ENCODE measurements at places on chromosomes 3 and 15. TPM values are rescaled to one million over a fixed set of nuclear protein-coding genes. Genes with fewer than 3 reads are reported as not detected.

The ACTC1 gene
- total RNA-seq: 2,723 TPM

The LRRC31 gene
- total RNA-seq: not detected

GRCh38 chr3:180782195-180782984, 103.1 kb upstream of the CCDC39 start:
- no peak for DNase-seq
- no peak overlapping the region for H3K27ac ChIP-seq
- H3K36me3 ChIP-seq: no peaks in the 10 kb centered on the region
- H3K27me3 ChIP-seq: no peaks in the 10 kb centered on the region

DNA sequence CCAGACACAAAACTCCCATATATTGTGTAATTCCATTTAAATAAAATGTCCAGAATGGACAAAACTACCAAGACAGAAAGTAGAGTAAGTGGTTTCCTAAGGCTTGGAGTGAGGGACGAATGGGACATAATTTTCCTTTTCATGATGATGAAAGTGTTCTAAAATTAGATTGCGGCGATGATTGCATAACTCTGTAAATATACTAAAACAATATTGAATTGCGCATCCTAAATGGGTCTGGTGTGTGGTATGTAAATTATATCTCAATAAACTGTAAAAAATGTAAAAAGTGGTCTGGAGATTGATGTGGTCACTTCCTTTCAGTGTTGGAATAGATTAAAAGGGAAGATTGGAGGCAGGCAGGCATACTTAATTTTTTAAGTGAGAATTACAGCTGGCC, 105.9 kb upstream of the KCNAB1 start:
- no peaks in the 10 kb centered on the region for H3K27me3 ChIP-seq
- no peak overlapping the region for H3K27ac ChIP-seq
- no peaks in the 10 kb centered on the region for H3K36me3 ChIP-seq
- H3K4me1 ChIP-seq: no peaks in the 10 kb centered on the region
- DNase-seq: no peak
- H3K4me3 ChIP-seq: no peak overlapping the region

The ZNF774 gene
- total RNA-seq: 2.3 TPM

GRCh38 chr3:177589911-177590381, 392.7 kb upstream of the TBL1XR1 start:
- H3K4me3 ChIP-seq: no peak overlapping the region
- peak overlapping the region; percentile 16 for H3K27ac ChIP-seq
- peak; percentile 79 for DNase-seq
- H3K36me3 ChIP-seq: no peaks in the 10 kb centered on the region
- H3K4me1 ChIP-seq: peaks cover 8% of the 10 kb centered on the region

DNA sequence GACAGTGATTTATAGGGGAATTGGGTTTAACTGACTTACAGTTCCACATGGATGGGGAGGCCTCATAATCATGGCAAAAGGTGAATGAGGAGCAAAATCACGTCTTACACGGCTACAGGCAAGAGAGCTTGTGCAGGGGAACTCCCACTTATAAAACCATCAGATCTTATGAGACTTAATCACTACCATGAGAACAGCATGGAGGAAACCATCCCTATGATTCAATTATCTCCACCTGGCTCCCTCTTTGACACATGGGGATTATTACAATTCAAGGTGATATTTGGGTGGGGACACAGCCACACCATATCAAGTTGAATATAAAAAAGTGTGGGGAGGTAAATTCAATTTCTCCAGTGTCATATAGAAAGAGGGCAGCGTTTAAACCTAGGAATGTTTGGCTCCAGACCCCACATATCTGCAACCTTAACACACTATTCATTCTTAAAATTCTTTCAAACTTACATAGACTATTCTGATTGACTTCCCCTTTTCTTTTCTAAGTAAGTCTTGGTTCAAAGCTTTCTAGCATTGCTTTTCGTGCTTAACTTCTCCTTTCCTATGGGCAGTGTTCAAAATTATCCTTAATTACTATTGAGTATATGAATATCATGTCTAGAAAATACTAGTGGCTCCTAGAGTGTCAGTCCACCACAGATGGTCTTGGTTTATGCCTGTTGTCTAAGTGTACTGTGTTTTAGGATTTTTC, 446.7 kb upstream of the GBE1 start:
- H3K36me3 ChIP-seq: no peaks in the 10 kb centered on the region
- no peak overlapping the region for H3K4me3 ChIP-seq
- H3K4me1 ChIP-seq: no peaks in the 10 kb centered on the region
- DNase-seq: no peak

The CHDH gene
- 1.2 TPM for total RNA-seq

The ZNF385D gene
- 10.6 TPM for total RNA-seq

DNA sequence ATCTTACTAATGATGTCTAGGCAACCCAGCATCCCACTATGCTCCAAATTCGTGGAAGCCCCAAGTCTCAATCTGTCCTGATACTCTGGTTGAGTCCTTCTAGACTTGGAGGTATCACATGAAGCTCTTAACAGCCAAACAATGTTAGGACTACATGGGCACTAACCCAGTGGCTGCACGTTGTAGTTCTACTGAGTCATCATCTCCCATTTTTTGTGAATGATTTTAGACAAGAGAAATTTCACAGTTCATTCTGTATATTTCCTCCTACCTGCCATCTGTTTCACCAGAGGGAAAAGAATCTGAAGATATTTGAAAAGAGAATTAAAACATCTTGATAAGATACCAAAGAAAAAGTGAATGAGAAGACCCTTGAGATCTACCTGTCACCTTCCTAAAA, 9.8 kb upstream of the WWTR1 start:
- no peaks in the 10 kb centered on the region for H3K36me3 ChIP-seq
- no peak for DNase-seq
- H3K4me3 ChIP-seq: no peak overlapping the region
- no peaks in the 10 kb centered on the region for H3K4me1 ChIP-seq
- peaks cover 2% of the 10 kb centered on the region for H3K27me3 ChIP-seq
- H3K27ac ChIP-seq: no peak overlapping the region

DNA sequence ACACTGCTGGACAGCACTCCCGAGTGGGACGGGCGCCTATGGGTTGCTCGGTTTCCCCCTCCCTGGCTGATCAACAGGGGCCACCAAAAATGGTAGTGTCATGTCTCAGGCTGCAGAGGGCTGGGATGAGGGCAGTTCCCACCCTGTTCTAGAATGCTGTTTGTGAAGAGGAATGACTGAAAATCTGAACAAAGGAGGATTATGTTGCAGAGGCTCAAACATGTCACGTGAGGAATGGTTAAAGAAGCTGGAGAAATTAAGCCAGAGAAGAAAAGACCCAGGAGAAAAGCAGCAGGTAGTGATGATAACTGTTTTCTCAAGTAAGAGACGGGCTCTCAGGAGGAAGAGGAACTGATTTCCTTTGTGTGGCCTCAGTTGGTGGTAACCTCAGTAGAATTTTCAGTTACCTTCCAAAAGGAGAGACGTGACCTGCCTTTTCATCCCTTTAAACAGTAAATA, 10.4 kb downstream of the SPG21 start:
- H3K36me3 ChIP-seq: peaks cover 42% of the 10 kb centered on the region
- no peak overlapping the region for H3K4me3 ChIP-seq
- no peak for DNase-seq
- no peaks in the 10 kb centered on the region for H3K27me3 ChIP-seq
- H3K4me1 ChIP-seq: peaks cover 4% of the 10 kb centered on the region

The ZBTB47 gene
- total RNA-seq: 25.9 TPM

DNA sequence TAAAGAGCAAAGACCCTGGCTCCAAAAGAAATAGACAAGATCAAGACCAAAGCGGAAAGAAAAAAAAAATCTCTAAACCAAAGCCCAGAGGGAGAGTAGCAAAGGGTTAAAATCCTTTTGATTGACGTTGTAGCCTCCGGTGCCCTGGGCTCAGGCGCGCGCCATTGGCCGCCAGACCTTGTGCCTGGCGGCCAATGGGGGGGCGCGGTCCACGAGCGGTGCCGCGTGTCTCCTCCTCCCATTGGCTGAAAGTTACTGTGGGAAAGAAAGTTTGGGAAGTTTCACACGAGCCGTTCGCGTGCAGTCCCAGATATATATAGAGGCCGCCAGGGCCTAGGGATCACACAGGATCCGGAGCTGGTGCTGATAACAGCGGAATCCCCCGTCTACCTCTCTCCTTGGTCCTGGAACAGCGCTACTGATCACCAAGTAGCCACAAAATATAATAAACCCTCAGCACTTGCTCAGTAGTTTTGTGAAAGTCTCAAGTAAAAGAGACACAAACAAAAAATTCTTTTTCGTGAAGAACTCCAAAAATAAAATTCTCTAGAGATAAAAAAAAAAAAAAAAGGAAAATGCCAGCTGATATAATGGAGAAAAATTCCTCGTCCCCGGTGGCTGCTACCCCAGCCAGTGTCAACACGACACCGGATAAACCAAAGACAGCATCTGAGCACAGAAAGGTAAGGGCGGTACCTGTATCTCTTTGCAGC, at the start of gene HES1:
Gene HES1 (plus strand): TSS at position 343 of the 713 bp plus-strand sequence. CDS start 233 bp downstream, at position 576.
- peaks cover 23% of the 10 kb centered on the region for H3K27me3 ChIP-seq
- DNase-seq: peak; percentile 99
- peaks cover 69% of the 10 kb centered on the region for H3K4me1 ChIP-seq
- H3K27ac ChIP-seq: peak within 1 kb of the TSS; percentile 94

The CTXN2 gene
- not detected for total RNA-seq

The TRPM1 gene
- total RNA-seq: not detected

- DNase-seq: peak; percentile 96
- peaks cover 35% of the 10 kb centered on the region for H3K4me1 ChIP-seq
- H3K4me3 ChIP-seq: no peak overlapping the region
- H3K27ac ChIP-seq: peak overlapping the region; percentile 72
These were observed 40.9 kb upstream of the SMAD3 start for GRCh38 chr15:67024314-67024997.

The DNAH12 gene
- total RNA-seq: 0.58 TPM

- no peaks in the 10 kb centered on the region for H3K4me1 ChIP-seq
- DNase-seq: no peak
- H3K27ac ChIP-seq: no peak overlapping the region
- no peaks in the 10 kb centered on the region for H3K36me3 ChIP-seq
- H3K27me3 ChIP-seq: no peaks in the 10 kb centered on the region
These were observed 136.2 kb downstream of the LRTM1 start for GRCh38 chr3:54791501-54792156.

DNA sequence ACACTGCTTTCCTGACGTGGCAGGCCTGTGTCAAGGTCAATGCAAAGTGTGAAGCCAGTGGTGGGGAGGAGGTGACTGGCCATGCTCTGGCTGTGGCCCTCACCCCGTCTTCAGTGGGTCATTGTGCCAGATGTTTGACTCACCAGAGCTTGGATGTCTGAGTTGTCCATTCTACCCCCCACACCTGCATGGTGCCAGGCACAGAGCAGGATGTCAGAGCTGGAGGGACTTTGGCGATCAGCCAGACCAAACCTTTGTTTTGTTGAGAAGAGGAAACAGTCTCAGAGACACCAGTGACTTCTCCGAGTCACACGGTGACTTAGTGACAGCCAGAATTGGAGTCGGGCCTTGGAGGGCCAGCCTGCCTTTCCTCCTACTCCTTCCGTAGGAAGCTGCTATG, 49.5 kb downstream of the SMAD6 start:
- no peak for DNase-seq
- H3K4me3 ChIP-seq: no peak overlapping the region
- peaks cover 37% of the 10 kb centered on the region for H3K4me1 ChIP-seq
- H3K36me3 ChIP-seq: no peaks in the 10 kb centered on the region
- H3K27ac ChIP-seq: no peak overlapping the region
- H3K27me3 ChIP-seq: no peaks in the 10 kb centered on the region

GRCh38 chr3:49668861-49669260, 5.3 kb upstream of the APEH start:
- H3K27me3 ChIP-seq: no peaks in the 10 kb centered on the region
- H3K27ac ChIP-seq: no peak overlapping the region
- peaks cover 35% of the 10 kb centered on the region for H3K4me1 ChIP-seq
- DNase-seq: no peak

The CLDN1 gene
- 2.1 TPM for total RNA-seq

DNA sequence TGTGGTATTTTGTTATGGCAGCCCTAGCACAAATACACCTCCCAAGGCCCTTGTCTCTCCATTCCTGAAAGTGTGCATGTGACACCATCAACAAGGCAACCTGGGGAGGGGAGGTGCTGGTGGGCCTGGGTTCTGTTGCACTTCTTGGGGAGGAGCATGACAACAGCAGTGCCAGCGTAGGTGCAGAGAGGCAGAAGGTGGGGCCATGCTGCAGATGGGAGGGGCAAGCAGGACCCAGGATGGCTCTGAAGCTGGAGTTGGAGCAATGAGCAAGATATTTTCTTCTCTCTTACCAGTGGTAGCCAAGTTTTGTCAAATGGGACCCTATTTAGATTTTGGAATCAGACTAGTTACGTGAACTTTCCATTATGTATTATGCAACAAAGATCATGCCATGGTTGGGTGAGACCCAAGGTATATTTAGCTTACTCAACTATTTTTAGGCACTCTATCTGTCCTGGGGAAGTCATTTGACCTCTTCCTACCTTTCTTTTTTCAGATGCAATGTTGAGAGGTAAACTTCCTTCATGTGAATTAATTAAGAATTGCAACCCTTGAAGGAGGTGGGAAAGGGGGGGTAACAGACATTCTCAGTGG, 3.4 kb downstream of the FYCO1 start:
- H3K36me3 ChIP-seq: no peaks in the 10 kb centered on the region
- no peak overlapping the region for H3K27ac ChIP-seq
- H3K4me1 ChIP-seq: peaks cover 49% of the 10 kb centered on the region
- H3K27me3 ChIP-seq: no peaks in the 10 kb centered on the region
- no peak for DNase-seq

DNA sequence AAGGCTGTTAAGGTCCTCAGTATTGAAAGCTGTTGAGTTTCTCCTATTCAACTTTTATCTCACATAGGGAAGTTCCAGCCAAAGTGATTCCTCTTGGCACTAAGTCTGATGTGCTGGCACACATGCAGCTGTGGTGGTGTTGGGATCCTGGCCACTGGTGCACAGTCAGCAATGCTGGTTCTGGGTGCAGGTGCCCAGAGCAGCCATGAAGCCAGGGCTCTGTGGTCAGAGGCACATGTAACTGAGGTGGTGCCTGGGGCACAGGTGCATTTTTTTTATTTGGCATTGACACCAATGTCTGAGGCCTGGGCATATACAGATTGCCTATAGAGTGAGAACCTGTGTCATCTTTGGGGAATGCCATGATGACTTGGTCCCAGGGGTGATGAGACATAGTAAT, 271.4 kb downstream of the POLQ start:
- H3K36me3 ChIP-seq: no peaks in the 10 kb centered on the region
- H3K4me1 ChIP-seq: no peaks in the 10 kb centered on the region
- no peak overlapping the region for H3K4me3 ChIP-seq
- no peak overlapping the region for H3K27ac ChIP-seq

The TNNC1 gene
- 608 TPM for total RNA-seq

GRCh38 chr3:52106951-52107611, 47.1 kb downstream of the POC1A start:
- peaks cover 39% of the 10 kb centered on the region for H3K4me1 ChIP-seq
- no peaks in the 10 kb centered on the region for H3K27me3 ChIP-seq
- H3K4me3 ChIP-seq: no peak overlapping the region
- no peak for DNase-seq

GRCh38 chr3:99630815-99631214, 7.6 kb upstream of the COL8A1 start:
- H3K27ac ChIP-seq: no peak overlapping the region
- no peaks in the 10 kb centered on the region for H3K36me3 ChIP-seq
- no peak for DNase-seq

The PLD1 gene
- total RNA-seq: 20.0 TPM

Data from muscle of leg (tissue), 16 donors.